ENCODE measurements at places on chromosomes 5 and 9. TPM values are rescaled to one million over a fixed set of nuclear protein-coding genes. Genes with fewer than 3 reads are reported as not detected.

DNA sequence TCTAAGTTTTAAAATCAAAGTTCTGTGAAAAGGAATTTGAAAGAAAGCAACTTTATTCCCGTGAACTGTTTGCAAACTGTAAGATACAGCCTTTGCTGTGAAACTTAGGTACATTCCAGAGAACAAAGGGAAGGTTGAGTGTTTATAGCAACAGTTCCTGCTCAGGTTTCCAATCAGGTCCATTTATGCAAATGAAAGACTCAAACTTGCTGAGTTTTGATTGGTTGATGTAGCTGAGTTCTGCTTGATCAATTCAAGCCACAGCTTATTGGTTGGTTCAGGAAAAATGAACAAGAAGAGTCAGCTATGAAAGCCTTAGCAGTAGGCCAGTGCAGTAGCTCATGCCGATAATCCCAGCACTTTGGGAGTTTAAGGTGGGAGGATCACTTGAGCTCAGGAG, 37.9 kb downstream of the SLC27A6 start:
- H3K4me1 ChIP-seq: no peaks in the 10 kb centered on the region
- peaks cover 4% of the 10 kb centered on the region for H3K36me3 ChIP-seq
- no peak for DNase-seq
- no peaks in the 10 kb centered on the region for H3K27me3 ChIP-seq

GRCh38 chr9:115443890-115444289, 325.9 kb upstream of the TNC start:
- DNase-seq: no peak
- H3K4me3 ChIP-seq: no peak overlapping the region
- H3K27me3 ChIP-seq: no peaks in the 10 kb centered on the region
- H3K36me3 ChIP-seq: no peaks in the 10 kb centered on the region

GRCh38 chr5:135890296-135890695, 5.3 kb downstream of the IL9 start:
- no peaks in the 10 kb centered on the region for H3K4me1 ChIP-seq
- H3K36me3 ChIP-seq: no peaks in the 10 kb centered on the region
- no peak for DNase-seq

DNA sequence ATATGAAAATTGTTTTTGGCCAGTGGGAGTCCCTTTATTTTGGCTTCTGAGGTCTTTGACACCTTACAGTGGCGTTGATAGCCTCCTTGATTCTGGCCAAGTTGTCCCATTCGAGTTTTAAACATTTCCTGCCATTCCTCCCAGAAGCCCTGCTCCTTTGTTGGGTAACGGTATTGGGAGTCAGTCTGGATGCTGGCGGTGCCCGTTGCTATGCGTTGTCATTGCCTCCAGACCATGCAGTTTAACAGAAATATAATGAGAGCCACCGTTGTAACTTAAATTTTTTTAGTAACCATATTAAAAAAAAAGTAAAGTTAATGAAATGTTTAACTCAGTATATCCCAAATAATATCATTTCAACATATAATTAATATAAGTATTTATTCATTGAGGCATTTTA, 35.0 kb downstream of the GALNT12 start:
- no peak overlapping the region for H3K27ac ChIP-seq
- no peak overlapping the region for H3K4me3 ChIP-seq

DNA sequence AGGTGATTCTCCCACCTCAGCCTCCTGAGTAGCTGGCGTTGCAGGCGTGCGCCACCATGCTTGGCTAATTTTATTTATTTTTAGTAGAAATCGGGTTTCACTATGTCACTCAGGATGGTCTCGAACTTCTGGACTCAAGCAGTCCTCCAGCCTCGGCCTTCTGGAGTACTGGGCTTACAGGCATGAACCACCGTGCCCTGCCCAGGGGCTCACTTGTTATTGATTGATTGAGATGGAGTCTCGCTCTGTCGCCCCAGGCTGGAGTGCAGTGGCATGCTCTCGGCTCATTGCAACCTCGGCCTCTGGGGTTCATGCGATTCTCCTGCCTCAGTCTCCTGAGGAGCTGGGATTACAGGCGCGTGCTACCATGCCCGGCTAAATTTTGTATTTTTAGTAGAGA, 1.6 kb downstream of the HSPA4 start:
- H3K4me3 ChIP-seq: peak overlapping the region; percentile 73
- H3K4me1 ChIP-seq: peaks cover 4% of the 10 kb centered on the region
- no peaks in the 10 kb centered on the region for H3K27me3 ChIP-seq
- H3K27ac ChIP-seq: no peak overlapping the region

DNA sequence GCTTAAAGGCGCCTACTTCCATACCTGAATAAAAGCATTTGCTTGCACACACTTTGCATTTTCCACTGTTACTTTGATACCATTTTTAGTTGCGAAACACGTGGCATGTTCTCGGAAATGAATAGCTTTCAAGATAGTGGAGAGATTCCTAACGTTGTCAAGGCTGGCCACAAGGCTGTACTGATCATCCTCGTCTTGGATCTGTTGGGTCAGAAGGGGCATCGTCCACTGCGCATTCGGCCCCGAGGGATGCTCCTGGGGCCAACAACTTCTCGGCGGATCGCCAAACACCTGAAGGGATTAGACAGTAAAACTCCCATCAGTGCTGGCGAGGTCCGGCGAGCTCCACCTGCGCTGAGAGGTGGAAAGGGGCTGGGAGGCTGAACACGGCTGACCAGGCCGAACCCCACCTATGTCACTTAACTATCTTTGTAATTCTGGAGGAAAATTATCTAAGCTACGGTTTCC, 599 bp downstream of the RAD1 start:
- peak overlapping the region; percentile 60 for H3K4me3 ChIP-seq
- H3K27me3 ChIP-seq: no peaks in the 10 kb centered on the region
- no peaks in the 10 kb centered on the region for H3K36me3 ChIP-seq
- H3K27ac ChIP-seq: peak overlapping the region; percentile 83

GRCh38 chr9:27632254-27632653, 59.0 kb upstream of the C9orf72 start:
- no peaks in the 10 kb centered on the region for H3K27me3 ChIP-seq
- no peaks in the 10 kb centered on the region for H3K36me3 ChIP-seq
- H3K27ac ChIP-seq: no peak overlapping the region
- H3K4me3 ChIP-seq: no peak overlapping the region
- H3K4me1 ChIP-seq: no peaks in the 10 kb centered on the region

DNA sequence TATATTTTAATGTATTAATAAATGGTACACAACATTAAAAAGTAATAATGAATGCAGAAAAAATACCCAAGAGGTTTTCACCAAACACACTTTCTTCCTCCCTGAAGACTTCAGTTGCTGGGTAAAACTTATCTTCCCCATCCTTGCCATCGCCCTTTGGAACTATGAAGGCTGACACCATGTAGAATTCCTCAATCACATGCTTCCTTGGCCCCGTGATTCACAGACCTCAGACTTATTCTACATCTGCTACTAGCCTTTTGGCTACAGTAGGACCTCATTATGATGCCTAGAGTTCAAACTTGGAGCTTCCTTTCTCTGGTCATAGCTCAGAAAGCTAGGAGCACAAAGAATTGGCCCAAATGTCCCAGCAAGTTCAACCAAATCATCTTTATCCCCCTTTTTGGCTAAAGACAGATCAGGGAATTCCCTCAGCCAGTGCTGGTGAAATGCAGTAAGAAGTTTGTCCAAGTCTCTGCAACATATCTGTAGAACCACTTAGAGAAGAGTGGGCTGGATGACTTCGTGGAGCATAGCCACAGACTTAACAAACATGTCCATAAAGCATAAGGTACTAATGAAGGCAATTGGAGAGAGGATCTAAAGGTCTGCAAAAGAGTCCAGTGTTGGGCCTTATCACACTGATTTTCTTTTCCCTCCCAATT, 253.5 kb downstream of the SEC61B start:
- H3K4me1 ChIP-seq: no peaks in the 10 kb centered on the region
- no peaks in the 10 kb centered on the region for H3K36me3 ChIP-seq
- no peaks in the 10 kb centered on the region for H3K27me3 ChIP-seq
- H3K4me3 ChIP-seq: no peak overlapping the region
- no peak for DNase-seq
- H3K27ac ChIP-seq: no peak overlapping the region

- H3K4me1 ChIP-seq: no peaks in the 10 kb centered on the region
- no peaks in the 10 kb centered on the region for H3K36me3 ChIP-seq
- no peak overlapping the region for H3K27ac ChIP-seq
- DNase-seq: no peak
Measured at GRCh38 chr5:143819716-143820115, 7.8 kb downstream of the HMHB1 start.

DNA sequence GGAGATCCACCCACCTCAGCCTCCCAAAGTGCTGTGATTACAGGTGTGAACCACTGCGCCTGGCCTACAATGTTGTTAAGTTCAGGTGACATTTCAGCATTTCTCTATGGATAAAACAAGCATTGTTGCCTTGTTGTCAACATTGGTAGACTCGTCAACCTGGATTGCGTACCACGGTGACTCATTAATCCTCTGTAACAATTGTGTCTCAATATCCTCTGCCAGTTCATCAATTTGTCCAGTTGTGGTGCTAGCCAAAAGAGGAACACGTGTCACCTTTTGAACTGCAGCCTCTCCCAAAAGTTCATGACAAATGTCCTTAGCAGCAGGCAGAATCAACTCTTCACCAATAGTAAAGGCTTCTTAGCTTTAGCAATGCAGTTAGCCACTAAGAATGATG, 46.3 kb upstream of the LARP1 start:
- H3K4me1 ChIP-seq: no peaks in the 10 kb centered on the region
- no peak overlapping the region for H3K4me3 ChIP-seq
- H3K36me3 ChIP-seq: no peaks in the 10 kb centered on the region

Gene PRDM9
- not detected for total RNA-seq

Gene PLAC8L1
- total RNA-seq: not detected

Gene IL5
- not detected for total RNA-seq

Gene PARP8
- 23.8 TPM for total RNA-seq

Measured in uterus (tissue), 4 donors.